Effector CD8-positive, alpha-beta T cell (primary cell): ENCODE measurements at places on chromosomes 5 and 9.

DNA sequence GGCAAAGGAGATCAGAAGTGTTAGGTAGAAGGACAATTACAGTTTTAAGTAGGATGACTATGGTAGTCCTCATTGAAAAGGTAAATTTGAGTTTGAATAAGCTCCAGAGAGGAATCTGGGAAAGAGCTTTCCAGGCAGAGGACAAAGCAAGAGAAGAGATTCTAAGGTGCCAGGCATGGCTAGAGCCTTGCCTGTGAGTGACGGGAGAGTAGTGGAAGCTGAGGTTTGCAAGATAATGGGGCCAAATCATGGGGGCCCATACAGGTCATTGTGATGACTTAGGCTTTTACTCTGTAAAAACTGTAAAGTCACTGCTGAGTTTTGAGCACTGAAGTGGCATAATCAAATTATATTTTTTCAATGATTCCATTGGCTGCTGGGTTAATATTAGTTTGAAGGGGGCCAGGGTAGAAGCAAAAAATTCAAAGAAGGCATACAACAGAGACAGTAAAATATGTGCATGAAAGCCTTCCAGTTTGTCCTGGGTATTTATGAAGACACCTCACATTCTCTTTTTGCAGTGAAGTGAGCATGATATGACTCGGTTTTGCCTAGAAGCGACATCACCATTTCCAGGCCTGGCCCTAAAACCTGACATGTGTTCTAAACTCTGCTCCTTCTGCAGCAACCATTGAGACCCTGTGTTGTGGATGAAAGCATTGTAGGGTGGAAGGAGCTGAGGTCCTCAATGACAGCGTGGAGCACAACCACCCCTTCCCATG, 279.8 kb upstream of the TNC start:
- DNase-seq = no peak

DNA sequence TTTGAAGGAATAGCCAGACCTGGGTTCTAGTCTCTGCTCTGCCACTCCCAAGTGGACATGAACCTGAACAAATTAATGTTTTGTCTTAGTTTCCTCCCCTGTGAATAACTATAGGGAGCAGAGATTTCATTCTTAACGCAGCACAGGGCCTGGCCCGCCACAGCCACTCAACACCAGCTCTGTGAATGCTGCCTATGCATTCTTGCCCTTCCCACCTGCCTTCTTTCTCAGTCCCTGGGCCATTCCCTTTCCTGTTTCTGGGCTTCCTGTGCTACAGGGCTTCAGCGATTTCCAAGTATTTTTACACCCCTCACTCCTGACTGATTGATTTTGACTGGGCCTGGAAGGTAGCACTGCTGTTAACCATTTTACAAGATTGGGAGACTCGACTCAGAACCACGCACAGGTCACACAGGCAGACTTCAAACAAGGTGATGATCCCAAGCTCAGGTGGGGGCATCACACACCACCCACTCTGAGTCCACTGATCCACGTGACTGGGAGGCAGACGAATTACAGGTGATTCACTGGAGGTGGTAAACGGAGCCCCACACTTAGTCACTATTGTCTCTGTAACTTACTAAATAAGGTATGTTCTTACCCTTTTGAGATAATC, 21.4 kb downstream of the PTPN3 start:
- no peak for DNase-seq

DNA sequence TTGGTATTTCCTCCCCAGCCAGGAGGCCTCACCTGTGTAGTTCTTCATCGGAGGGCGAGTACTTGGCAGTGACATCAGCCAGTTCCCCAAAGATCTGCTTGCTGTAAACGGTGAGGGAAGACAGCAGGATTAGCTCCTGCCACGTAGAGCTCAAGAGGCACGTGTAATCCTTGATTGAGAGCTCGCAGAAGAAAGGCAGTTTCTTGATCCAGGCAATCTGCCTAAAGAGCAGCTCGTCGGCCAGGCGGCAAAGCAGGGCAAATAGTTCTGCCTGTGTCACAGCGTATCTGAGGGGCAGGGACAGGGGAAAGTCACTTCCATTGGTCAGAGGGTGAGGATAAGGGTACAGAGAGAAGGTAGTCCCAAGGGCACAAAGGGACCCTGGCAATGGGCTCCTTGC, 28.6 kb upstream of the NR5A1 start:
- no peak for DNase-seq

DNA sequence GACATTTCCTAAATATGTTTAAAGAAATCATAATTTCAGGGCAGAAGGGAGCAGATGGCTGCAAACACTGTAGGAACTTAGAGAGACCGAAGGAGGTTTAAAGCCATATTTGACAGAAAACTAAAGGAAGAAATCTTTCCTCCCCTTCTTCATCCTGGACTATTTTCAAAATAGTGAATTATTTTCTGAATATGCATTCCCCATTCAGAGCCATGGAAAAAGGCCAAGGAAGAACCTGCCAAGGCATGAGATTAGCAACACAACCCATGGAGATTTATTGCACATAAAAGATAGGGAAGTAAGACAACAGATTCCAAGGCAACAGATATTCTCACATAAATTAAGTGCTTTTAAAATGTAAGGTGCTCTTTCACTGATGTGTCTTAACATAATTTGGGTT, 233.3 kb upstream of the ADAMTS16 start:
- no peak for DNase-seq

GRCh38 chr5:143218517-143219170, 184.8 kb downstream of the NR3C1 start:
- DNase-seq = no peak

GRCh38 chr5:151155775-151156506, 1.6 kb downstream of the ANXA6 start:
- DNase-seq = no peak

DNA sequence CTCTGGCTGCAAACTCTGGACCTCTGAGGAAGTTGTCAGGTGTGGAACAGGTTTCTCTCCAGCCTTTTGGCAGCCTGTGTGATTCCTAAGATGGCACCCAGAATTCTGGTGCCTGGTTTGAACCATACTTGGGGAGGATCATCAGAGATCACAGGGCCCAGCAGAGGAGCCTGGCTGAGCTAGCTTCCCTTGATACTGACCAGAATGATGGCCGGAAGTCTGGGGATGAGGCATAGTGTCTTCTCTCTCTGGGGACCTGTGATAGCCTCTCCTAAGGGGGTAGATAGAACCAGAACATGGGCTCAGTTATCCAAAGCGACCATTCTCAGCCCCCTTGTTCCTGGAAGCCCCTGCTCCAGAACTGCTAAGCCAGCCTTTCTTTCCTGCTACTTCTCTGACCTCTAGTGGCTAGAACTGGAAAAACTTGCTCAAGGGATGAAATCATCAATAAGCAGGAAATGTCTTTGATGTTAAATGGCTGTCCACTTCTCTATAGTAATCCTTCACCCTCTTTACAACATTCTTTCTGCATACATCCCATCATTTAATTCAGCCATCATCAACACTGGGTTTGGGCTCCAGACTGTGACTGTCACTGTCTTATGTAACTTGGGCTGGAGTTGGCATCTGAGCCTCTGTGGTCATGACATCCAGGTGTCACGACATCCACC, 55.1 kb downstream of the C9orf152 start:
- DNase-seq = no peak

DNA sequence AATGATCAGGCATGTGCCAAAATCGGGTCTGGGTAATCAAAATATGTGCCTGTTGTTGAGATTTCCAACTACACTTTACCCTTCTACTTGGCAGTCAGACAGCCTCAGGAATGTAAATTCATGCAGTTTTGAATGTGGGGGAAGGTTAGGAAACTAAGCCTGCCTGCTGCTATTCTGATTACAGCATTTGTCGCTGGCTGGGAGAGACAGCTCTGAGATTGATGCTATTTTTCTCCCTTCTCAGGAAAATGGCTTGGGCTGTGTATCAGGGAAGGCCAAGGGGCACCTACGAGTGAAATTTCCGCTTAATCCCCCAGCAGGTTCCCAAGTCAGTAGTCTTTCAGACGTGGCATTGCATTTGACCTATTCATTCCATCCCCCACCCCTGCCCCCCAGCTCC, 3.6 kb upstream of the RGS7BP start:
- no peak for DNase-seq

DNA sequence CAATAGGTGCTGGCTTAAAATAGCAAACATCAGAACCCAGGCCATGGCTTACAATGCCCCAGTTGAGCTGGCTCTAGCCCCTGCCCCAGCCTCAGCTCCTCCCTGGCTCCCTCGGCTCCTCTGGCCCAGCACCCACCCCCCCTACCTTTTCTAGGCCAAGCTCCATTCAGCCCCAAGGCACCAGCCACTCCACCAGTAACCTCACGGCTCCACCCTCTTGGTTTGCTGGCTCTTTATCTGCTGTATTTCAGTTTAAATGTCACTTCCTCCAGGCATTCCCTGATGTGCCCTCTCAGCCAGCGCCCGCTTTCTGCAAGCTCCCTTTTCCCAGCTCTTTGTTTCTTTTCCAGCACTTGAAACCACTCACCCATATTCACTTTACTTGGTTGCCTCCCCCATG, 10.6 kb downstream of the C1QTNF2 start:
- no peak for DNase-seq

DNA sequence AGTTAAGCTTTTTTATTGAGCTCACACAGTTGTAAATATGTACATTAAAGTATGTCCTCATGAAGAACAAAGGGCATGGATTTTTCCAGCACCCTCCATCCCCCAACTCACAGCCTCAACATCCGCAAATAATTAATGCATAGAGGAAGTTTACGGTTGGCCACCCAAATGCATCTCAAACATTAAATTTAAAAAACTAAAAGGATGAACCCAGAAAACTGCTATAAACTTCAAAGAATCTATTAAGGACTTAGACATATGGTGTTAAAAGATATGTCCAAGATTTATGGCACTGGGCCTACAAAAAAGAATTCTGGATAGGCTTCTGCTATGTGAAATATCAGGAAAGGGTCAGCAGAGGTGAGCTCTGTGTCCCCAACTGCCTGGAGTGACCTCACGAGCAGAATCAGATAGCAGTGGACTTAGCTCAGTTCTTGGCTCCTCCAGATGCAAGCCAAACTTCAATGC, 54.0 kb upstream of the TNC start:
- no peak for DNase-seq

DNA sequence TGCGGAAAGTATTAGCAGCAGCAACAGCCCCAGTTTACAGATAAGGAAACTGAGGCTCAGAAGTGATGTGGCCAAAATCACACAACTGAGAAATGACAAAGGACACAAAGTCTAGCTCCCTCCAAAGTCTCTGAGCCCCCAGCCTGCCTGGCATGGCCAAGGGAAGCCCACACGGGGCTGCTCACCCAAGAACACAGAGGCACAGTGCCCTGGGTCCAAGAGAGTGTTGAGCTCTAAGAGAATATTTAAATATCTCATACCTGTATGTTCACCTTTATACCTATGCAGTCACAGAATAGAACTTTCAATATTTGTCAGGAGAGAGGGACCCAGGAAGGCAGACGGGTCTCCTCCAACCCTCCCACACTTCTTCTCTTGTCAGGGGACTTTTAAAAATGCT, 16.6 kb downstream of the VAV2 start:
- DNase-seq = no peak

- DNase-seq = no peak
These were observed 235.4 kb downstream of the FSTL4 start for GRCh38 chr5:133376986-133377385.

GRCh38 chr9:74403581-74403980, 93.6 kb upstream of the RORB start:
- no peak for DNase-seq
